ENCODE measurements at places on chromosomes 6 and 20. TPM values are rescaled to one million over a fixed set of nuclear protein-coding genes. Genes with fewer than 3 reads are reported as not detected.

The C6orf52 gene
- total RNA-seq: not detected

- DNase-seq: no peak
Observed at GRCh38 chr20:57259121-57259937, 7.1 kb downstream of the BMP7 start.

DNA sequence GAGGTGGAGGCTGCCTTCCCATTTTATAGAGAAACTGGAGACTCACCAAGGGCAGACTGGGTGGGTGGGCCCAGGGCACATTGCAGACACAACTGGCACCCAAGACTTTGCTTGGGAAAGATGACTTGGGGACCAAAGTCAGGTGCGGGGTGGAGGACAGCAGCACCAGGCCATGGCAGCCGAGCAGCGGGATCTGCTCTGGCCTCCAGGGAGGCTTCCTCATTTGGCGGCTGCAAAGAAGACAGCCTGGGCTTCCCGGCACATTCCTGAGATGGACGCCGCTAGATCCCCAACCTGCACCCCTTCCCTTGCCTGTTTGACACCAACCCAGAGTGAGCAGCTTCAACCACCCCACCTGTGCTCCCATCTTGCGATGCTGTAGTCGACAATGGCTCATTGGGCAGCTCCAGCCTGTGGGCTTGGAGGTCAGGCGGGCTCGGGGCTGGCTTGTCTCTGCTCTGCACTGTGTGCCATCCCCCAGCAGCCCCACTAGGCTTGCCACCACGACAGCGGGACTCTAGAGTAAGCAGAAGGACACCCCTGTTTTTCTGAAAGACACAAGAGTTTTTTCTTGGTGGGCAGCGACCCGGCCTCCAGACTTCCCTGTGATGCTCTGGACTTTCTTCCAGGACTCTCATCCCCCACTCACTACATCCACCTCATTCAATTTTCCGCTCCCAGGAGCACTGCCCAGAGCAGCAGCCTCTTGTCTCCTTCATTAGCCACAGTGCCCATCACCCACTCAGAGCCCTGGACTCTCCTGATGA, 184.9 kb upstream of the CST7 start:
- no peak for DNase-seq

- no peak for DNase-seq
Observed at GRCh38 chr20:5936238-5936637, 14.1 kb downstream of the TRMT6 start.

The PCMTD2 gene
- 45.7 TPM for total RNA-seq

The WFDC10B gene
- not detected for total RNA-seq

- no peak for DNase-seq
Observed at GRCh38 chr20:4962241-4962855, 39.0 kb downstream of the SLC23A2 start.

GRCh38 chr20:24780674-24781417, 168.2 kb upstream of the CST7 start:
- no peak for DNase-seq

The BLOC1S5 gene
- 19.1 TPM for total RNA-seq

The UBR2 gene
- total RNA-seq: 22.3 TPM

Data from endothelial cell of umbilical vein (primary cell).